ENCODE measurements at places on chromosomes 13 and 19. TPM values are rescaled to one million over a fixed set of nuclear protein-coding genes. Genes with fewer than 3 reads are reported as not detected.

BIVM gene
- total RNA-seq = 12.3 TPM

MYO16 gene
- 0.49 TPM for total RNA-seq

DNA sequence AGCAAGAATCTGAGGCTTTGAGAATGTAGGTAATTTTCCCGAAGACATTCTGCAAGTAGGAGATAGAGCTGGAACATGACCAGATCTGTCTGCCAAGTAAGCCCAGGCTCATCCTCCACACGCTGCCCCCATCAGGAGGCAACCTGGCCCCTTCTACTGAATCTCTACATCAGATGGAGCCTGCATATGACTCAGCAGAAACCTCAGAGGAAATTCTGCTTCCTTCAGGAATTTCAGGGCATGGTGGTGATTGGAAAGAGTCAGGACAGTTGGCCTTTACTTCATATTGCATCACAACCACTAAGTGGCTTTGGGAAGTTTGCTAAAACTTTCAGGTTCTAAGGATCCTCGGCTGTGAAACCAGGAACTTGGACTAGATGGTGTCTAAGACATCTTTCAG lies 85.2 kb downstream of the LRRC63 start:
- H3K4me3 ChIP-seq = no peak overlapping the region
- no peaks in the 10 kb centered on the region for H3K27me3 ChIP-seq
- H3K27ac ChIP-seq = peak overlapping the region; percentile 30
- peaks cover 24% of the 10 kb centered on the region for H3K4me1 ChIP-seq
- H3K36me3 ChIP-seq = no peaks in the 10 kb centered on the region

ZNF625 gene
- 6.6 TPM for total RNA-seq

SSC5D gene
- total RNA-seq = 13.5 TPM

DNA sequence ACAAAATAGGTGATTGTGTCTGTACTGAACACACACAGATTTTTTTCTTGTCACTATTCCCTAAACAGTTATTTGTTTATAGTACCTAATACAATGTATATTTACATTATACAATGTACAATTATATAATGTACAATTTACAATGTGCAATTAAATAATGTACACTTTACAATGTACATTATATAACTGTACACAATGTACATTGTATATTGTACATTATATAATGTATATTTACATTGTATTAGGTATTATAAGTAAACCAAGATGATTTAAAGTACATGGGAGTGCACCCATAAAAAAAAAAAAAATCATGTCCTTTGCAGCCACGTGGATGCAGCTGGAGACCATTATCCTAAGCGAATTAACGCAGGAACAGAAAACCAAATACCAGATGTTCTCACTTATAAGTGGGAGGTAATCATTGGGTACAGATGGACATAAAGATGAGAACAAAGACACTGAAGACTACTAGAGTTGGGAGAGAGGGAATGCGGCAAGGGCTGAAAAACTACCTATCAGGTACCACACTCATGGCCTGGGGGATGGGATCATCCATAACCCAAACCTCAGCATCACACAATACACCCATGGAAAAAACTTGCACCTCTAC lies 68.1 kb downstream of the ABCC4 start:
- no peak for DNase-seq
- H3K27ac ChIP-seq = no peak overlapping the region
- no peak overlapping the region for H3K4me3 ChIP-seq
- no peaks in the 10 kb centered on the region for H3K27me3 ChIP-seq
- H3K4me1 ChIP-seq = no peaks in the 10 kb centered on the region

ATP11A gene
- 33.4 TPM for total RNA-seq

ZNF90 gene
- 5.4 TPM for total RNA-seq

Data from vagina (tissue), 2 donors.